ENCODE measurements at places on chromosomes 5 and 9.

DNA sequence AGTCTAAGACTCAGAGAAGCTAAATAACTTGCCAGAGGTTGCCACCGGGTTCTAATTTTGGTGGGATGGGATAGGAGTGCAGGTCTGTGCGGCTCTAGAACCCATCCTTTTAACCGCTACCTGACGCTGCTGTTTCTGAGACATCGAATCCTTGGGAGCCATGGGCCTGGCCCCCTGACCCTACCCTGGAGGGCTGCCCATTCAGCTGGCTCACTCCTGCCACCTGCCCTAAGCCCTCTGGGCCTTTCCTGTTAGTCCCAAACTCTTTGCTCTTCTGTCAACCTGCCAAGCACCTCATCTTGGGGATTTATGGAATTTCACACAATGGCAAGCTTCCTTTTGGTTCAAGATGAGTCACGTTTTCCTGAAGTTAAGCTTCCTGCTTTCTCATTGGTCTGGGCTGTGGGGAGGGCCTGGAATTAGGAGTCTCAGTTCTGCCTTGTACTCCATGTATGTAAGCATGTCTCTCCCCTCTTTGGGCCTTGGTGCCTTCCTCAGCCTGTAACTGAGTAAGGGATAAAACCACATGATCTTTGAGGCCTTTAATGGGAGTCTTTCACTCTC, 26.6 kb downstream of the ENHO start:
- no peak for DNase-seq

DNA sequence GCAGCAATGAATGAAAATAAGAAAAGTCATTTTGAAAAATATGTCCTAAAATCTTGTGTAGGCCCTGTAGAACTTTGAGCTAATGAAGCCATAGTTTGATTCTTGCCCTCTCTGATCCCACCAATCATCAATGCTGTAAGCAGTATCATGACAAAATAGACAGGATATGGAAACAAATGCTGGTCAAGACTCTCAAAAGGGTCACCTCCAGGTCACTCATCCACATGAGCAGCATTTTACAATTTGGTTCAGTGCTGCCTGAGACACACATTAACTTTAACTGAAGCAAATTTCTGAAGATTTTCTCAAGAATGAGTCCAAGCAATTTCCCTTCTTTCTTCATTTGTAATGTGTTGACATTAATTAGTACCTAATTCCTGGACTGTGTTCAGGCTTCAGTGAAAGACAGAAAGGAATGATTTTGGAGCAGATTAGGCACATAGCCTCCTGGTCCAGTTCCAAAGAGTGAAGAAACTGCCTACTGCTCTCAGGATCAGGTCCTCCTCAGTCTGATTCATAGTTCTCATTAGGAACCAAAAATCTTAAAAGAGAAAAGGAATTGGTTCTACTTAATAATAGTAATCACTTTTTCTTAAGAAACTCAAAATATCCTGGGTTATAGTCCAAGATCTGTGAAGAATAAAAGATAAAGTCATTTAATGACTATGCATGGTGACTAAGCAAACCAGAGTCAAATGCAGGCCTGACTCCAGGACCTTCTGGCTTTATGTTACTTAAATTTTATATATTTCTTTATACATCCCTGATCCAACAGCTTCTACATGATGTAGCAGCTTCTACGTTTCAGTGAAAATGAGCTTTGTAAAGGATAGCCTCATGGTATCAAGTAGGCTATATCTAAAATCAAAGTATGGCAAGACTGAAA, 192.1 kb upstream of the RGMB start:
- no peak for DNase-seq

DNA sequence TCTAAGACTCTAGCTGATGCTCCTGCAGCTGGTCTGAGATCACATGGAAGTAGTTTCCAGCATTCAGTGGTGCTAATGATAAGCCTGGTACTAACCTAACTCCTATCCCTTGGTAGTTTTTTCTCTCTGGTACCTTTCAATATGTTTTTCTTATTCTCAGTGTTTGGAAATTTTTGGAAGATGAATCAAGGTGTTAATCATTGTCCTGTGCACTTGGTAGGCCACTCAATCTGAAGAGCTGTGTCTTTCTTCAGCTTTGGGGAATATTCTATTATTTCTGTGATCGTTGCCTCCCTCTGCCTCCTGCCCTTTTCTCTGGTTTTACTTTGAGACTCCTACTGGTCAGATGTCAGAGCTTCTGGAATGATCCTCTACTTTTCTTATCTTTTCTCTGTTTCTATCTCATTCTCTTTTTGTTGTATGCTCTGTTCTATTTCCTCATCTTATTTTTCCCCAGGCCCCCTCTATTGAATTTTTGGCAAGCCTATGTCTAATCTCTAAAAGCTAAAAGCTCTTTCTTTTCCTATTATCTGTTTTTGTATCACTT, 136.8 kb downstream of the APBA1 start:
- no peak for DNase-seq

DNA sequence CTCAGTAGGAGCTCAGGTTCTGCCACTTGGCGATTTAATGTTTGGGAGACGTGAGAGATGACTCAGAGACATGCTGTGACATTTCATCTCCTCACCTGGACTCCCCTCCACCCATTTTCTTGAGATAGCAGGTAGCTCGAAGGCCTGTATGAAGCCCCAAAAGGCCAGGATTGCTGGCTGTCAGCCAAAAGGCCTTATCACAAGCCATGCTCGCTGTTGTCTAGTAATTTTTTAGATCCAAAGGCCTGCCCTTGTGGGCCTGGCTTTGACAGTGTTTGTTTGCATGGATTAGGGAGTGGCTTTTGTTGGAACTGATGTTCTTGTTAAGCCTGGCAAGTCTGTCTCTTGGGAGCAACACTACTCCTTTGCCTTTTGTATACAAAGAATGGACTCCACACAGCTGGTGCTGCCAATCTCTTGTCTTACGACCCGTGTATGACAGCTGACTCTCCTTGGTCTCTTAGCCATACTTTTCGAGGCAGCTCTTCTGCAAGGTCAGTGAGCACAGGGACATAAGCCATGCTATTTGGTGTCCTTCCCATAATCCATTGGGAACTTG, 22.7 kb downstream of the CAVIN4 start:
- no peak for DNase-seq

GRCh38 chr9:121990600-121991306, 102.4 kb downstream of the TTLL11 start:
- no peak for DNase-seq

DNA sequence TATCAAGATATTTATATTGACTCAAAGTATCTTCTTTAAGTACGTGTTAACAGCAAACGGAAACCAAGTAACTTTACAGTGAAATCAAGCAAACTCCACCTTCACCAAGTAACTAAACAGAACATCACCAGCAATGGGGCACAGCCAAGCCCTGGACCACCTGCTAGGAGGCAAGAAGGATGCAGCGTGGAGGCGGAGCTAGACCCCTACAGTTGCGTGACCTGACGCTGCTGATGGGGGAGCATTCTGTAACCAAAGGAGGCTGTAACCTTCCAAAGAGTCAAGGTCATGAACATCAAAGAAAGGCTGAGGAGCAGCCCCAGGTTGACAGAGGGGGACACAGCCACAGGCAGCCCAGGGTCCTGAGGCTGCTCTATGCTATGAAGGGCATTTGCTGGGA, 6.1 kb downstream of the VAV2 start:
- no peak for DNase-seq

- no peak for DNase-seq
Observed at GRCh38 chr5:179187229-179187678, 127.1 kb downstream of the ZNF354C start.

DNA sequence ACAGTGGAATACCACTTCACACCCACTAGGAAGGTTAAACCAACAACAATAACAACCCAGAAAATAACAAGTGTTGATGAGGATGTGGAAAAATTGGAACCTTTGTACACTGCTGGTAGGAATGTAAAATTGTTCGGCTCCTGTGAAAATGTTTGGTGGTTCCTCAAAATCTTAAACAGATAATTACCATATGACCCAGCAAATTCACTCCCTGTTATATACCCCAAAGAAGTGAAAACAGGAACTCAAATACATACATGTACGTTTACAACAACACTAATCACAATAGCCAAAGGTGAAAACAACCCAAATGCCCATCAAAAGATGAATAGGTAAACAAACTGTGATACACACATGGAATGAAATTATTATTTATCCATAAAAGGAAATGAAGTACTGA, 178.5 kb upstream of the PHYKPL start:
- DNase-seq: no peak

GRCh38 chr5:20528471-20528870, 540.5 kb upstream of the CDH18 start:
- DNase-seq: no peak

DNA sequence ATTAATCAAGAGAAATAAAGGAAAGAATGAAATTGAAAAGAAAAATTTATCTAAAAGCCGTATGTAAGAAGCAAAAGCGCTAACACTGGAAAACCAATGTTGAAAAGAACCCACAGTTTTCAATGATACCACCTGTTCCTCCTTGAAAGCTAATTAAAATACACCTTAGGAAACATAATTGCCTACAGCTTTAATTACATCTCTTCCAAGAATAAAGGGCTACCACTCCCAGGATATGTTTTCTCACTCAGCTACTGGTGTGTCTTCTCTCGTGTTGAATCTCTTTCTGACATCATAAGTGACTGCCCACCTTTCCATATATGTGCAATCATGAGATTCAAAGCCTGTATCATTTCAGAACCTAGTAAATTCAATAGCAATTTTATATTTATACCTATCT, 880.6 kb upstream of the DMAC1 start:
- no peak for DNase-seq

- DNase-seq: no peak
Observed at GRCh38 chr5:123545506-123545905, 33.5 kb downstream of the CSNK1G3 start.

DNA sequence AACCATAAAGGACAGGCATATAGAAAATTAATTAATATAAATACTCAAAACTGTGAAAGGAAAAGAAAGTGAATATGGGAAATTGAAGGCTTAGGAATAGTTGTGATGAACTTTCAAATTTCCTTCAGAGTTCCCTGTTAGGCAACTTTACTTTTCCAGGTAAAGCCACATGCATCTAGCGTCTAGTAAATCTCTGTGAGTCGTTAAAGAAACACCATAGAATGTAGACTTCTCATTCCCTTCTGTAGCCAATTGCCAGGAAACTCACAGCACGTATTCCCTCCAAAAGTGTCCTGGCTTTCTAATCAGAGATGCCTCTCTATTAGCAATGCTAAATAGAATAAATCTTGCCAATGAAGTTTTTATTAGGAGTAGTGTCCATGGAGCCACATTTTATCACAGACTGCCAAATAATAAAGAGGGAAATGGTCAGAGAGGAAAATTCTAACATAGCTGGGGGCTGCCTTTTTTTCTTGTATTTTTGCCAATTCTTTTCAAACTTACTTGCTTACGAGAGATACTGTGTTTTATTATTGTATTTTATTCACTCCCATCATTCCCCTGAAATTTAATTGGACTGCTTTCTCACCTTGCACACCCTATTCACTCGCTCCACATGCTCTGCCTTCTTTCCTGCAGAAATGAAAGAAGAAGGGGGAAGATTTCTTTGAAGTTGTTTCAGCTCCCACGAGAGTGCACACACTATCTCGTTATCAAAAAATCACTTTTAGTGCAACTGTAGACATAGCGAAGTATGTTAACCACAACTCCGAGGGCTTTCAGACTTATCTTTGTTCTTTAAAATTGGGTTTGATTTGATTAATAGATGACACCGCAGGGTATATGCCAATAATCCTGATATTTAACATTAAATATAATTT, 439.0 kb downstream of the CSNK1G3 start:
- no peak for DNase-seq

DNA sequence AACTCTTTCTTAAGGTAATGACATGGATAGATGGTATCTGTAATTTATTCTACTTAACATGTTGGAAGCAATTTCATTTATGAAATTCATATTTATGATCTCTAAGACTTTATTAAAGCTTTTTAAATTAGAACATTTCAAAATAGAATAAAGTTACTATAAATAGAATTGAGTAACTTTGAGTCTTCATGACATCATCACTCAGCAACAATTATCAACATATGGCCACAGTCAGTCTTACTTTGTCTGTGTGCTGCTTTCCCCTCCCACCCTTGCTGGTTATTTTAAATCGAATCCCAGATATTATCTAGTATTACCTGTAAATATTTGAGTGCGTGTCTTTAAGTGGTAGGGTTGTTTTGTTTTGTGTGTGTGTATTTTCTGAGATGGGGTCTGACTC, 65.2 kb downstream of the IPO11 start:
- DNase-seq: no peak

GRCh38 chr9:84397822-84398221, 57.3 kb upstream of the SLC28A3 start:
- DNase-seq: no peak

GRCh38 chr9:123069010-123069481, 35.6 kb downstream of the GPR21 start:
- no peak for DNase-seq

DNA sequence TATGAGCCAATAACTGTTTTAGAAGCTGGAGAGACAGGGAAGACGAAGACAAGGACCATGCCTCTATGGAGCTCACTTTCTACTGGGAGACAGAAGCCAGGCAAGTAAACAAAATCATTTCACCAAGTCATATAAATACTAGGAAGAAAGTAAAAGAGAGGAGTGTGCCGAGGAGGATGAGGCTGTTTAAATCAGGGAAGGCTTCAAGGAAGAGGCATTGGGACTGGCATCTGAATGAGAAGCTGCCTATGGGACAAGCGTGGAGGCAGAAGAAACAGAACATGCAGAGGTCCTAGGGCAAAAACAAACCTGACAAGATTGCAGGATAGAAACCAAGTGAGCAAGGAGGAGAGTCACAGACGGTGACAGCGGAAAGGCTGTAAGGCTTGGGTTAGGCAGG, 68.1 kb upstream of the CPLX2 start:
- DNase-seq: no peak

GRCh38 chr9:127148014-127148413, 25.6 kb upstream of the ANGPTL2 start:
- no peak for DNase-seq

All from stimulated activated CD8-positive, alpha-beta memory T cell treated with anti-CD3 and anti-CD28 coated beads, Interleukin-4, amount 100 ng/mL, for 1 hour (primary cell).